ENCODE measurements at places on chromosomes 3 and 15.

GRCh38 chr3:10956531-10956930, 36.0 kb upstream of the SLC6A1 start:
- DNase-seq, result no peak

GRCh38 chr3:53592862-53593261, 98.5 kb downstream of the CACNA1D start:
- no peak for DNase-seq

DNA sequence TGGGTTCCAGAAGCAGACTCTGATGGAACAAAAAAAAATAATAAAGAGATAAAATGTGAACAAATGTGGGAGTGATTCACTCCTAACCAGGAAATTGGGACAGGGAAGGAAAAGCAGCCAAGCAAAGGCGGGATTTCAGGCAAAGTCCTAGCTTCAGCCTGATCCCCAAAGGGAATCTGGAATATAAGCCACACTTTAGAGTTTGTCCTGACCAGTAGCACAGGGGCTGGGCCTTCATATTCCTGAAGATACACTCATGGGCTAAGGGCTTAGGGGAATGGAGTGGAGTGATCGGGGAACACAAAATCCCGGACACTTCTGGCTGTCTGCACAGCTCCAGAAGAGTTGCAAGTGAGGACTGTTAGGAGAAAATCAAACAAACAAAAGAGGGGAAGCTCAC, 135.0 kb upstream of the COL8A1 start:
- DNase-seq, result peak; percentile 66

GRCh38 chr3:196609805-196610515, 29.5 kb upstream of the NRROS start:
- DNase-seq, result no peak

DNA sequence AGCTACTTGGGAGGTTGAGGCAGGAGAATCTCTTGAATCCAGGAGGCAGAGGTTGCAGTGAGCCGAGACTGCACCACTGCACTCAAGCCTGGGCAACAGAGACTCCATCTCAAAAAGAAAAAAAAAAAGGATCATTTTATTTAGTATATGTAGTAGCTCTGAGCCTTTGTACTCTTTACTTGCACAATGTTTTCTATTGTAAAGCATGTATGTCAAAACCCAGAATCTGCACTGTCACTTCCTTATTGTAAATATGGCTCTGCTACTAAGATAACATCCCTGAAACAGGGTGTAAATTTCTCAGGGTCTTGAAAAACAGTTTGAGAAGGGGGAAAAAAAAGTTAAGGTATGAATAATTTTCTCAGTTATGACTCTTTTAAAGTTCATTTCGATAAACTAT, 35.1 kb downstream of the SLMAP start:
- peak; percentile 43 for DNase-seq

DNA sequence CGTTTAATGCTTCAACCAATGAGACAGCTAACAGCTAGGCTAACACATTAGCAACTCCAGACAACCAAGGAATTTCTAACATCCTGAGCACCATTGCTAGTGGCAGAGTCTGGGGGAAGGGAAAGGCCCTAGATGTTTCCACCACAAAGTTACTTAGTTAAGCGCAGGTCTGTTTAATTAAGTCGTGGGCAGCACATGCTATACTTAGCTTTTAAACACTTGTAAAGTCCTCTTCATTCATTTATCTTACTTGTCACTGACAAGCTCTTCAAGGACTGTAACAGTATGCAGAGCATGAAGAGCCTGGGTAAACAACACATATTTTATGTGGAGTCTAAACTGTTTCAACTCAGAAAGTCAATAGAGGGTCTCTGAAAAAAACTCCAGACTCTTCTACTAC, 221.1 kb upstream of the WNT5A start:
- peak; percentile 77 for DNase-seq

Measured in mesenchymal stem cell (in vitro differentiated cells and primary cell).